ENCODE measurements at places on chromosomes 2 and 18.

DNA sequence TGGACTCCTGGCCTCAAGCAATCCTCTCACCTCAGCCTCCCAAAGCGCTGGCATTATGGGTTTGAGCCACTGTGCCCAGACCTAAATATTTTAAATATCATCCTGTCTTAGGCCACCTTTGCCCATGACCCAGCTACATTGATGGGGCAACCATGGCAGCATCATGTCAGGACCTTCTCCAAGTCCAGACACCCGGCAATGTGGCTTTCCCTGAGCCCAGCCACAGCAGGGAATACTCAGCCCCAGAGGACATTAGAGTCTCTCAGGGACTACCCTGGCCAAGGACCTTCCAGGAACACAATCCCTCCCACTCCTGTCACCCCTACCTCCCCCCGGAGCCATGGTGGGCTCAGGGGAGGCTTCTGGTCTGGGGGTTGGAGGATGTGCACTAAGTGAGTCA, 72.8 kb downstream of the SMAD7 start:
- DNase-seq = no peak

DNA sequence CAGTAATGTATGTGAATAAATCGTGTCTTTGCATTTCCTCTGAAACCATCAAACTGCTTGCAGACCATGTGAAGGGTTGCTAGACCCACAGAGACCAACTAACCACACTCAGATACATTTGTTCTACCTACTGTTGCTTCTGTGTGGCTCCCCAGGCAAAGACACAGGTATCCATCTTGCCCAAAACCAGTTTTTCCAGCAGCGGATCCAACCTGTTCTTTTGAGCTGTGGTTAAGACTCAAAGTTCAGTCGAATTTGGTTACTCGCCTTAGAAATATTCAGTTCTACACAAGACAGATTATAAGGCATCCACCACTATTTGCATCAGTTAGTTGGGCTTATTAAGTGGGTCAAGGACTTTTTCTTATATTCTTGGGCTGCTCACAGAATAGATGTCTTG, 276.2 kb upstream of the EPHA4 start:
- DNase-seq = no peak

DNA sequence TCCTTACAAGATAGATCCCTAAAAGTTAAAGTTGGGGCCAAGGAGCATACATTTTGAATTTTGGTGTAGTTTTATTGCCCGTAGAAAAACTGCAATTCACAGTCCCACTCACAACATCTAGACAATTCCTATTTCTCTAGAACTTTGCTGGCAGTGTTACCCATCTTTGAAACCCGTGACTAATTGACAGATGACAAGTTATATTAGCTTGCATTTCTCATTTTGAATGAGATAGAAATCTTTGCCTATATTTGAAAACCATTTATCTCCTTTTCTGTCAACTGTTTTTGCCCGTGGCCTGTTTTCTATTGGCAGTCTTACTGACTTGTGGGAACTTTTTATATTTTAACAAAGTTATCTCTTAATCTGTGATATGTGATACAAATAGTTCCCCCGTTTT, 50.0 kb downstream of the OXER1 start:
- DNase-seq = no peak

GRCh38 chr2:95054016-95054415, 28.5 kb downstream of the MAL start:
- no peak for DNase-seq

GRCh38 chr2:19059076-19059475, 299.3 kb downstream of the OSR1 start:
- no peak for DNase-seq

All from EL (cell line).